Activated gamma-delta T cell (primary cell): ENCODE measurements at places on chromosomes 7 and 10.

DNA sequence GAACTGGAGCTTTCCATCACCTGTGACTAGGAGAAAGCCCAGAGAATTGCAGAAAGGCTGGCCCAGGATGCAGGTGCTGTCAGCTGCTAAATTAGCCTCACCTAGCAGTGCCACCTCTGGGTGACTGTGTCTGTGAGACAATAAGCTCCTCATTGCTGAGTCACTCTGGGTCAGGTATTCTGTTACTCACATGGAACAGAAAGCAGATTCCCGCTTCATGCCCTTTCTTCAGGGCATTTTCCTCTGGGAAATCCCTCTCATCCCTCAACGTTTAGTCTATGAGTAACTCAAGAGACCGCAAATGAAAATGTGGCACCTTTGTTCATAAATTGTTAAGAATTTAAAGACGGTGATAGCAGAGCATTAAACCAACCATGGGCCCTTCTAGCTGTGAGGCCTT is 184.0 kb downstream of the ADAM12 start:
- DNase-seq = no peak

GRCh38 chr7:55534262-55534915 is 37.9 kb downstream of the VOPP1 start:
- no peak for DNase-seq

GRCh38 chr7:93145354-93145753 is 2.8 kb downstream of the SAMD9L start:
- no peak for DNase-seq

DNA sequence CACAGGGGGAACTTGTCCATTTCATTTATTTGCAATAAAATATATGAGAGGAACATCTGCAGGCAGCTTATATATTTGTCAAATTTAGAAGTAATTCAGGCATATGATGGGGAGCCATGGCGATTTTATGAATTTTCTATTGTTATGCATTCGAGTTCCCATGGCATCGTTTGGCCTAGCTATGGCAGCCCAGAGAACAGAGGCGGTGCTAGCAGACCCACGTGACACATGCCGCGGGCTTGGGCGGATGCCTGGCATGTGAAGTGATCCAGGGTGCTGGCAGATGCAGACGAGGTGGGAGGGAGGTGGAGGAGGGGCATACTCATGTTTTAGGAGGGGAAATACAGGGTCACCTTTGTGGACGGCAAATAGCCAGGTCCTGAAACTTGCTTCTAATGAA is 560.0 kb upstream of the GALNT17 start:
- DNase-seq = no peak

DNA sequence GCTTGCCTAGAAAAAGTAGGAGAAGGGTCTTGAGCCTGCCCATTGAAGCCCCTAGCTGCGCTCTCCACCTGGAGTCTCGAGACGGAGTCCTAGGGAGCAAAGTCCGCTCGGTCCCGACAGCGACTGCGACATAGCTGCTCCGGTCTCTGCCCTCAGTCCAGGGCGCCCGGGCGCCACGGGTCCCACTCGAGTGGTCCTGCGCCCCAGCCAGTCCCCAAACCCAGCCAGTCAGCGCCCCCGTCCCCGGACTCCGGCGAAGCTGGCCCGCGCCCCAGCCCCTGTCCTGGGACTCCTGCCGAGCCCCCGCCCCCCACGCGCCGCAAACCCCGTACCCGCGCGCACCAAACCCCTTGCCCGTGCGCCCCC is 490 bp downstream of the TNS3 start:
- no peak for DNase-seq

- no peak for DNase-seq
Measured at GRCh38 chr7:112091768-112092167, 114.4 kb downstream of the DOCK4 start.

- DNase-seq = no peak
Measured at GRCh38 chr10:51141010-51141409, 66.7 kb downstream of the PRKG1 start.

- no peak for DNase-seq
Measured at GRCh38 chr7:106063692-106064091, 48.4 kb downstream of the SYPL1 start.

- no peak for DNase-seq
Measured at GRCh38 chr10:125489731-125490130, 193.2 kb downstream of the TEX36 start.

- no peak for DNase-seq
Measured at GRCh38 chr7:100607111-100607510, 4.9 kb downstream of the PCOLCE start.

- DNase-seq = no peak
Measured at GRCh38 chr7:56810466-56810865, 321.8 kb downstream of the ZNF479 start.

DNA sequence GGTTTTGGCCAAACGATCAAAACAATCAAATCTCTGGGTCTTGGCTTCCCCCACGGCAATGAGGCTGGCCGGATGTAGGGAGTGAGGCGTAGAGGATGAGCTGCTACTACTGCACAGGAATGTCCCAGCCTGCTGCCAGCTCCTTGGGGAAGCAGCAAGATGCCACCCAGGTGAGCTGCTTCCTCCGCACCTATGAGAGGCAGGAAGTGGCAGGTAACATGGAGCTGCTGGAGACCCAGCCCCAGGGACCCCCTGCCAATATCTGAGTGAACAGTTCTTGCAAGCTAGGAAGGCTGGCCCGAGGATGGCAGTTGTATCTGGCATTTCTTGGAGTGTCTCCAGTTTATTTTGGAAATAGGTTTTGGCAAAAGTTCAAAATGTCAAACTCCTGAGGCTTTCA is 413.5 kb downstream of the DNAJB6 start:
- DNase-seq = no peak

GRCh38 chr7:25851332-25852210 is 300.4 kb upstream of the NFE2L3 start:
- DNase-seq = no peak

GRCh38 chr7:151179946-151180345 is 7.1 kb downstream of the ASB10 start:
- DNase-seq = no peak

DNA sequence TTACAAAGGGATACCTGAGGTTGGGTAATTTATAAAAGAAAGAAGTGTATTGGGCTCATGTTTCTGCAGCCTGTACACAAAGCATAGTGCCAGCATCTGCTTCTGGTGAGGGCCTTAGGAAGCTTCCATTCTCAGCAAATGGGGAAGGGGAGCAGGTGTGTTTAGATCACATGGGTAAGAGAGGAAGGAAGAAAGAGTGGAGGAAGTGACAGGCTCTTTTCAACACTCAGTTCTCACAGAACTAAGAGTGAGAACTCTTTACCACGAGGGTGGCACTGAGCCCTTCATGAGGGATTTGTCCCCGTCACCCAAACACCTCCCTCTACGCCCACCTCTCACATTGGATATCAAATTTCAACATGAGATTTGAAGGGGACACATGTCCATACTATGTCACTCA is 506 bp upstream of the FAM170B start:
- DNase-seq = no peak

- DNase-seq = no peak
Measured at GRCh38 chr10:34504534-34504933, 310.6 kb downstream of the PARD3 start.

- DNase-seq = no peak
Measured at GRCh38 chr7:21916629-21917028, 29.1 kb downstream of the CDCA7L start.

GRCh38 chr7:27842851-27843250 is 102.9 kb downstream of the TAX1BP1 start:
- DNase-seq = no peak

DNA sequence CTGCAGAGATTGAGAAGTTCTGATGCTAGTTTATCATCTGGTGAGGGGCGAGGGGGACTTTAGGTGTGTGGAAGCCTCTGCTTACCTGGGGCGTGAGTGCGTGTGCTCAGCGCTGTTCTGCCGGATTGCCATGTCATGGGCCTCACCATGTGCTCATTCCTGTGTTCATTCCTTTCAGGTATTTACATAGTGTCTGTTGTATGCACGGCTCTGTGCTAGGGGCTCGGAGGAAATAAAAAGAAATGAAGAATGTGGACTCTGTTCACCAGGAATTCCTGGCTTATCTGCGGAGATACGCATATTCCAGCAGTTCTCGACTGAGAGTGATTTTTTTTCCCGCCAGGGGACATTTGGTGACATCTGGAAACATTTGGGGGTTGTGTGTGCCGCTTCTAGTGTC is 152.0 kb downstream of the CAMK1D start:
- no peak for DNase-seq

- DNase-seq = no peak
Measured at GRCh38 chr10:105292236-105292635, 651.1 kb downstream of the SORCS3 start.

- DNase-seq = no peak
Measured at GRCh38 chr7:93530701-93531100, 43.8 kb downstream of the CALCR start.

DNA sequence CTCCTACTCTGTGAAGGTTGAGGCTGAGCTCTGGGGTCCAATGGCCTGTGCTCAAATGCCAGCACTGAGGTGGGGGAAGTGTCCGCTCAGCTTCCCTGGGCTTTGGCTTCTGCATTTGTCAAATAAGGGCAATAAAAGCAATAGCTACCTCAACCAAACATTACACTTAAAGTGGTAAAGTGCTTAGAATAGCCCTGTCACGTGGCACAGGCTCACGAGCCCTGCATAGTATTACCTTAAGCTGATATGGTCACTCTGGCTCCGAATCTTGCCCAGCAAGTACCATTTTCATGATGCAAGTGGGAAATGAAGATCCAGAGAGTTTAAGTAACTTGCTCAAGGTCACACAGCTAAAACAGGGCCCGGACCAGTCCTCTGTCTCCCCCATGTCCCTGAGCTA is 451.1 kb upstream of the ZMIZ1 start:
- DNase-seq = no peak

DNA sequence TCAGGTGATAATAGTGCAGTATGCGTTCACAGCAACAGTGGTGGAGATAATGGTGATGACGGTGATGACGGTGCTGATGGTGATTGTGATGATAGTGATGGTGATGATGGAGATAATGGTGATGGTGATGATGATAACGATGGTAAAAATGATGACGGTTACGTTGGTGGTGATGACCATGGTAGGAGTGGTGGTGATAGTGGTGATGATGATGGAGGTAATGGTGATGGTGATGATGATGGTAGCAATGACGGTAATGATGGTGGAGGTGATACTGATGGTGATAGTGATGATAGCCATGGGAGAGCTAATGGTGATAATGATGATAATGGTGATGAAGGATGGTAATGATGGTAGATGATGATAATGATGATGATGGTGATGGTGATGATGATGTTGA is 45.0 kb downstream of the FAM20C start:
- DNase-seq = no peak

DNA sequence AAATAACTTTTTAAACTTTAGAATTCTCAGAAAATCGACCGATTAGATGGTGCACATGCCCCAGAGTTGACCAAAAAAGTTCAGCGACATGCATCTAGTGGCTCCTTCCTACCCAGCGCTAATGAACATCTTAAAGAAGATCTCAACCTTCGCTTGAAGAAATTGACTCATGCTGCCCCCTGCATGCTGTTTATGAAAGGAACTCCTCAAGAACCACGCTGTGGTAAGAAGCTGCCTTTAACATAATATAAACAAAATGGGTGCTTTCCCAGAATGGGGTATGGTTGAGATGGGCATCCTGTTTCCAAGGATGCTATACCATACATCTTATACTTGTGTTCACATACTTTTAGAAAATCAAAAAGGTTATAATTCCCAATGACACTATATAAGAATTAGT is 24.6 kb downstream of the GLRX3 start:
- no peak for DNase-seq

- no peak for DNase-seq
Measured at GRCh38 chr10:99555371-99555770, 22.6 kb downstream of the NKX2-3 start.

- DNase-seq = no peak
Measured at GRCh38 chr7:22561321-22561811, 61.4 kb upstream of the STEAP1B start.

GRCh38 chr10:123974406-123974805 is 82.8 kb upstream of the CPXM2 start:
- DNase-seq = no peak

DNA sequence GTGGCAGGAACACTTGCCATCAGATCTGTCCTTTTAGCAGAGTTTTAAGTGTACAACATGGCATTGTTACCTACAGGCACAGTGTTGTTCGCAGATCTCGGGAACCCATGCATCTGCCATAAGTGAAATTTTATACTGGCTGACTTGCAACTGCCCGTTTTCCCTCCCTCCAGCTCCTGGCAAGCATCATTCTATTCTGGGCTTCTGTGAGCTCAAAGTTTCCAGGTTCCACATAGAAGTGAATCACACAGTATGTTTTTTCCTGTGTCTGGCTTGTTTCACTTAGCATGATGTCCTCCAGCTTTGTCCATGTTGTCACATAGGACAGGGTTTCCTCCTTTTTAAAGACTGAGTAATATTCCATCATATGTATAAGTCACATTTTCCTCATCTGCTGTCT is 56.6 kb downstream of the C10orf143 start:
- no peak for DNase-seq

- DNase-seq = no peak
Measured at GRCh38 chr10:69577268-69578232, 4.3 kb upstream of the NEUROG3 start.

GRCh38 chr10:3197348-3198003 is 24.9 kb upstream of the PITRM1 start:
- DNase-seq = peak; percentile 51

DNA sequence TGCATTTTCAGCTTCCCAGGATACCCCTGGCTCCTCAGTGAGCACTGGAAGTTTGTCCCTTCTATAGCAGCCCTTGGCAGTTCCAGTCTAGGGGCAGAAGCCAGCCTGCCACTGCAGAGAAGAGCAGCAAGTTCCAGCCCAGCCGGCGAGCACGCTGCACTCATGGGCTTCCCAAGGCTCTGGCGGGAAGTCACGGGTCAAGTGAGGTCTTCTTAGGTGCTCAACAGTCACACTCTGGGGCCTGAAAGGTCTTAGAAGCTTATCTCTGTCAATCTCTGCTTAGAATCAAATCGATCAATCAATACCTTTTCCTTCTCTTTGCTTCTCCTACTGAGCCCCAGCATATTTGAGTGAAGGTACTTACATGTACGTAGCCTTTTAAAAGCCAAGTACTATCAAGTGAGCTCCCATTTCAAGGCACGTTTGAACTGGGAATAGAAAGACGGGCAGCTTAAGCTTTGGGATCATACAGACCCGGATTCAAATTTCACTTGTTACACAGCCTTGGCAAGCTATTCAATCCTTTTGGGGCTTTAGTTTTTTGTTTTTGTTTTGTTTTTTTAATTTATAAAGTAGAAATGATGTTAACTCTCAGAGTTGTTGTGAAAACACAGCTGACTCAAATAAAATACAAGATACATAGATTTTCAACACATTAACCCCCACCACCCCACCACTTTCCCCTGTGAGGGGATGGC is 152.6 kb upstream of the KLF14 start:
- no peak for DNase-seq

DNA sequence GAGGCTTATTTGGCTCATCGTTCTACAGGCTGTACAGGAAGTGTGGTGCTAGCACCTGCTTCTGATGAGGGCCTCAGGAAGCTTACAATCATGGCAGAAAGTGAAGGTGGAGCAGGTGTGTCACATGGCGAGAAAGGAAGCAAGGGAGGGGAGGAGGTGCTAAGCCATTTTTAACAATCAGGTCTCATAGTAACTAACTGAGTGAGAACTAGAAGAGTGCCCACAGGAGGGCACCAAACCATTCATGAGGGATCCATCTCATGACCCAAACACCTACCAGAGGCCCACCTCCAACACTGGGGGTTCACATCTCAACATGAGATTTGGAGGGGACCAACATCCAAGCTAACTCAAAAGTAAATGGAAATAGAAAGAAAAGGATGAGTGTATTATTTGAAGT is 78.1 kb downstream of the CXCL12 start:
- no peak for DNase-seq

- DNase-seq = no peak
Measured at GRCh38 chr7:122306320-122307227, 2.0 kb upstream of the FEZF1 start.

- DNase-seq = no peak
Measured at GRCh38 chr10:95241533-95241932, 47.5 kb downstream of the ACSM6 start.
